ENCODE measurements at places on chromosomes 13 and 19.

GRCh38 chr13:48749144-48749543 lies 95.4 kb downstream of the CYSLTR2 start:
- no peak for DNase-seq

- DNase-seq = no peak
Observed at GRCh38 chr13:20728579-20729311, 25.2 kb downstream of the IL17D start.

- DNase-seq = peak; percentile 87
Observed at GRCh38 chr19:45443462-45444317, 20.0 kb upstream of the ERCC1 start.

GRCh38 chr19:11673608-11674041 lies 65.1 kb downstream of the ZNF823 start:
- DNase-seq = no peak

DNA sequence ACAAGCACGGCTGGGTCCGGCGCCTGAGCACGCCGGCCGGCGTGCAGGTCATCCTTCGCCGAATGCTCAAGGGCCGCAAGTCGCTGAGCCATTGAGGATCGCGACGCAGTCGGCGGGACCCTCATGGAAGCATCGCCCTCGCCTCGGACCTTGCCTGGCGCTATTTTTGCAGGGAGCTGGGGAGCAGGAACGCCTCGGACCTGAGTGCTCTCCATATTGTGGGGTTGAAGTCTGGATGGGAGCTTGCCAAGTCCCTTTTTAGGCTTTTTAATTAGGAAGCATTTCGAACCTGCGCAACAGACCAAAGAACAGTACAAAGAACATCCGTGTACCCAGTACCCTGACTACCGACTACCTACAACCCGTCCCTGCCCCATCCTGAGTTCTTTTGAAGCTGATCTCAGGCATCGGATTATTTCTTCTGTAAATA lies 628 bp downstream of the MRPL34 start:
- DNase-seq = no peak

GRCh38 chr13:30679483-30680330 lies 55.6 kb upstream of the ALOX5AP start:
- no peak for DNase-seq

DNA sequence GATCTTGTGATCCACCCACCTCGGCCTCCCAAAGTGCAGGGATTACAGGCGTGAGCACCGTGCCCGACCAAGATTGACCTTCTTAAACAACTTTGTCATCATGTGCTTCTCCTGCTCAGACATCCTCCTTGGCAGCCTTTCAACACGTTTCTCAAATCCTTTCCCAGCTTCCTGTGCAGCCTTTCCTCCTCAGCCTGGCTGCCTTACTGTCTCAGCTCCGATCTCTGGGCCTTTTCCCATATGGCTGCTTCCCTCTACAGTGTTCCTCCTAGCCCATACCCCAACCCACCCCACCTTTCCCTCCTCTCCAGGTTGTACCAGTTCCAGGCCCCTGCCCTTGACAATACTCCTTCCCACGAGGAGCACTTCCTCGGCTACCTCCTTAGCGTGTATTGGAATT lies 7.2 kb downstream of the PHF11 start:
- no peak for DNase-seq

- peak; percentile 41 for DNase-seq
Observed at GRCh38 chr19:51138549-51138979, 3.5 kb upstream of the SIGLEC7 start.
